ENCODE measurements at places on chromosomes 6 and 20.
A peak's percentile ranks its signal among the peaks of the same experiment; 100 is the strongest.

DNA sequence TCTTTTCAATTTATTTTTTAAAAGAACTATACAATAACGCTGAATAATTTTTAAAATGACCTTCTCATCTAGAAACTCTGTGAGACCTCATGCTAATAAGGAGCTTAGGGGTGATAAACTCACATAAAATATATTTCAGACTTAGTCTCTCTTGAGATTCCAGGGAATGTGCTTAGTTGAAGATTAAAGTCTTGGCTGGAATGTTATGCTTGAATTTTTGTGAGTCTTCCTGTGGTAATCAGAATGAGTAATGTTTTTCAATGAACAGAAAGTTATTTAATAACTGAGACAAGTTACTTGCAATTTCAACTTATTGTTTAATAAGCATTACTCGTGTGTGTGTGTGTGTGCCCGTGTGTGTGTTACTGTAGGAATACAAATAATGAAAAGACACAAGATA, 379.9 kb upstream of the EPHA7 start:
- DNase-seq = no peak

GRCh38 chr20:63686492-63687321, 9.7 kb upstream of the TNFRSF6B start:
- DNase-seq = no peak

DNA sequence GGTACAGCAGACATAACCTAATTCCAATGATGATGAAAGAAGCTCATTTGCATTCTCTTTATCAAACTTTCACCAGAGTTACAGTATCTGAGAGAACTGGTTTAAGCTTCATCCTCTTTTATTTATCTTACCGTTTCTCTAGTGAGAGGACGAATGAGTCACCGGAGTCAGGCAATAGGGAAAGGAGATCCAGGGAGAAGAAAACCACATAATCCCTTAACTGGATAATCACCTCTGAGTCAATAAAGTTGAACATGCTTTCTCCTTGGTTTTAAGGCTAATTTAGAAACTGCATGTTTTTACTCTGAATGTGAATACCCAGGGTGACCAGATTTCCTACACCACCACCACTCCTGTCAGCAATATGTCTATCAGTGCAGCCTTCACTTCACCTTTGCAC, 313.7 kb upstream of the TBX18 start:
- no peak for DNase-seq

DNA sequence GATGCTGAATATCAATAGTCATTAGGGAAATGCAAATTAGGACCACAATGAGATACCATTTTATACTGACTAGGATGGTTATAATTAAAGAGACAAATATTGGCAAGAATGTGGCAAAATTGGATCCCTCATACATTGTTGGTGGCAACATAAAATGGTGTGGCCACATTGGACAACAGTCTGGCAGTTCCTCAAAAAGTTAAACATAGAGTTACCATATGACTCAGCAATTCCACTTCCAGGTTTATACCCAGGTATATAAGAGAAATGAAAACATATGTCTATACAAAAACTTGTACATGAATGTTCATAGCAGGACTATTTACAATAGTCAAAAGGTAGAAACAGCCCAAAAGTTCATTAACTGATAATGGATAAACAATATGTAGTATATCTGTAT, 2.0 kb upstream of the CRIP3 start:
- DNase-seq = peak; percentile 51

DNA sequence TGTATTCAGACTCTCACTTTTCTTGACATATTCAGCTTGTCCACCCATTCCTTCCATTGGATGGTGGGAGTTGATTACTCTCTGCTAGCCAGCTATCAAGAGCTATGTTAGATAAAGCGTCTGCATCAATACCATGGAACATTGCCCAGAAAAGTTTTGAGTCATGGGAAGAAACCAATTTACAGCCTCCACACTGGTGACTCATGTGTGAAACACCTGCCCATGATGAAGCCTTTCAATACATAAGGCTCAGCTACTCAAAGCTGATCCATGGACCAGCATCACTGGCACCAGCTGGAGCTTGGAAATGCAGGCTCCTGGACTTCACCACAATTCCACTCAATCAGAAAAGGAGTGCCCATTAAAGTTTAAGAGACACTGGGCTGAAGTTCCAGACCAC, 16.1 kb downstream of the PLA2G7 start:
- no peak for DNase-seq
